ENCODE measurements at places on chromosomes 16 and 17.

GRCh38 chr16:20883554-20884239 is 16.5 kb downstream of the DCUN1D3 start:
- no peak for DNase-seq

DNA sequence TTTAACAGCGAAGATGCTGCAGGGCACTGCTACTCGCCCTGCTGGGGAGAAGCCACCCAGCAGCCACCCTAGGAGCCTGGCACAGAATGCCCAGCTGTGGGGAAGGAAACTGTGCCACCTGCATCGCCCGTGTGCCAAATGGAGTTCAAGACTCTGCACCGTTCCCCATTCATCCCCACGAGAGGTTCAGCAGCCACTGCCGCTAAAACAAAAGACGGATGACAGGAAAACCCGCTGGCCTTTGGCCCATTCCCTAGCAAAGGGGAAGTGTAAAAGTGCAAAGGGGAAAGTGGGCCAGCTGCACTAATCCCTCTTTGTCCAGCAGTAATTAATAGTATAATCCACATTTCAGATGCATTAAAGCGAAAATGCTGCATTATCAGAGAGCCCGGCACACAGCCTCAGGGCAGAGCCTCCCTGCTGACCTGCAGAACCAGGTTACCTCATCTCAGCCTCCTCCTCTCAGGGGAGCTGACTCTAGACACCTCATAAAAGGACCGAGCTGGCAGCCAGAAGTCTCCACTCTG is 37.7 kb downstream of the ZFHX3 start:
- DNase-seq, result no peak

DNA sequence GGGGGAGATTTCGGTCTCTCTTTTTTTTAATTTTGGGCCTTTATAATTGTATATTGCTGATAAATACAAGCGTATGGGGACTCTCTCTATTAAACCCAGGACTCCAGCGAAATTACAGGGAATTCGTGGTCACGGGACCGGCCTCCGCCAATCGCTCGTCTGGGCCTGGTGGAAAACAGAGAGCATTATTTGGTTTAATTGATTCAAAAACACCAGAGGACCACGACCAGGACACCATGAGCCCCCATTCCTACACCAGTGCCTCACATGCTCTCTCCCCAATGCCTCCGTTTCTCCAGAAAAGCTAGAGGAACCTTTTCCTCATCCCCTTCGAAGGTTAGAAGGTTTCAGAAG is at the start of gene HOXB2:
Gene HOXB2 (minus strand): TSS at position 88 of the 354 bp plus-strand sequence. CDS start 198 bp downstream, outside the sequence.
- DNase-seq, result peak; percentile 61

DNA sequence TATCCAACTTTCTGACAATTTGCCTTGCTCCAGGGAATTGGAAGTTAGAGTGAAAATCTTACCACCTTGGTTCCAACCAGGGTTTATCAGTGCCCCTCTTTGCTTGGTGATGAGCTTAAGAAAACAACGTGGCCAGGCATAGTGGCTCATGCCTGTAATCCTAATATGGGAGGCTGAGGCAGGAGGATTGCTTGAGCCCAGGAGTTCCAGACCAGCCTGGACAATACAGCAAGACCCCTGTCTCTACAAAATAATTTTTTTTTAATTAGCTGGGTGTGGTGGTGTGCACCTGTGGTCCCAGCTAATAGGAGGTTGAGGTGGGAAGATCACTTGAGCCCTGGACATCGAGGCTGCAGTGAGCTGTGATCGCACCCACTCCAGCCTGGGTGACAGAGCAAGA is 21.4 kb downstream of the SLC7A6 start:
- DNase-seq, result no peak

GRCh38 chr16:10376229-10376628 is 9.6 kb upstream of the ATF7IP2 start:
- no peak for DNase-seq

DNA sequence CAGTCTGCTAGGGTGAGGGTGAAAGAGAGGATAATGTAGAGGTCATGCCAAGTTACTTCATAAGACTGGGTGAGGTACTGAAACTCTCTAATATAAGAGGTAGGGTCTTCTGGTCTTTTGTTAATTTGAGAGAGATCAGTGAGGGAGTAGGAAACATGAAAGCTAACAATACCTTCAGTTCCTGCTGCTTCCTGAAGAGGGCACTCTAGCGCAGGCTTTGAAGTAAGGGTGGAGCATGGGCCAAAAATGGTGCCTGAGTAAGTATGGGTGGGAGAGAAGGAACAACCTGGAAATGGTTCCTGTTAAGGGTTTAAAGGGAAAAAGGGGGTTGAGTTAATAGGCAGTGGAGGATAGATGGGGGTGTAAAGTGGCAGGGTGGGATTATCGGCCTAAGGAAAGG is 2449.5 kb downstream of the TP53TG3F start:
- no peak for DNase-seq

GRCh38 chr16:79599837-79600637 is 500 bp downstream of the MAF start:
- peak; percentile 25 for DNase-seq

DNA sequence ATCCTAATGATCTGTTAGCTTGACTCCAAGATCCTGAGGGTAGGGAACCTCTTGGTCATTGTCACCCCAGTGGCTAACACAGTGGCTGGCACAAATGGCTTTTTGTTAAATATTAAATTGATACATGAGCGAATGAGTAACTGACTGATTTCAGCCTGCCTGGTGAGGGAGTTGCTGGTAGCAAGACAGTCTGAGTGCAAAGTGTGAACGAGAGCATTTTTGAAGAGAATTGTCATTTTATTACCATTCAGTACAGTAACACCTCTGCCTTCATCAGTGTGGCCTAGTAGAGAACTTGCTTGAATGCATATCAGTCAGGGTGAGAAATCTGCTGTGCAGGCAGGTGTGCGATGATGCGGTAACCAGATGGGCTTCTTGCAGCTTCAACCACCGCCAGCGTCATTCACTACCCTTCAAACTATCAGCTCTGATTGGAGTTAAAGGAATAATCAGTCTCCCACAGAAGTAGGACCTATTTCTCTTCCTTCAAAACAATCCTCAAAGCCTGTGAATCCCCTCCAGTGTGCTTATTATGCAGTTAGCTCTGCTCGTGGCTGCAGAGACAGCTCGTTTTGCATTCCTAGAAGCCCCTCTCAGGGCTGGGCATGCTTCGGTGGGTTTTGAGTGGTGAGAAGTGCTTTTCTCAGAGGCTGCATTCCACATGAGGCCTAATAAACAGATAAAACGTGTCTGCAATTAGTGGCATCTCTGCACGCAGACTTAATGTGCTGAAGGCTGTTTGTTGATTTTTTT is 29.0 kb downstream of the HEXIM2 start:
- DNase-seq, result no peak

- no peak for DNase-seq
Observed at GRCh38 chr17:77451245-77451893, 310.6 kb downstream of the SEC14L1 start.

DNA sequence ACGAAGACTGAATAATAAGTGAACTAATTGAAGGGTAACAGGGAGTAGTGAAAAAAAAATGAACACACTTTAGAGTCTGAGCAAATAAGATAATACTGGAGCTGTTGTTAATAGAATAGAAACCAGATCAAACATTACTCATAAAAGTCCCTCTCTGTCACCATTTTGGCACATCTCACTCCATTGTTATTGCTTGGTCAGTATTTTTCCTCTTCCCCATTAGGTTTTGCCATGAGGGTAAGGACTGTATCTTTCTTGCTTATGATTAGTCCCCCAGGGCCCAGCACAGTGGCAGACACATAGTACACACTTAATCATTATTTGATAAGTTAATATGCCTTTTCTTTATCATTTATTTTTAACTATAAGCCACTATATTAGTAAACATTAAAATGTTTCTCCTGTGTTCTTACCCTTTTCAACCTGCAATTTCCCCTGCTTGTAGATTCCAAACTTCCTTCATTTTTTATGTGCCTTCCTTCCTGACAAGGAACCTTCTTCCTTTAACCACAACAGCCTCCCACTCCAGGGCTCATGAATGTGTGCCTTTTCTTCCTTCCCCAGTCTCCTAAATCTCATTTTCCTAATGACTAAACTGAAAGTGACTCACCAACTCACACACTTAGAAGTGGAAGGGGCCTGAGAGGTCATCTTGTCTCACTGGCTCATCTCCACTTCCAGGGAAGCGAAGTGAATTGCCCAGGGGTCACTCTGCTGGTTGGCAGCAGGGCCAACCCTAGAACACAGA is 88.2 kb upstream of the HAS3 start:
- DNase-seq, result no peak

DNA sequence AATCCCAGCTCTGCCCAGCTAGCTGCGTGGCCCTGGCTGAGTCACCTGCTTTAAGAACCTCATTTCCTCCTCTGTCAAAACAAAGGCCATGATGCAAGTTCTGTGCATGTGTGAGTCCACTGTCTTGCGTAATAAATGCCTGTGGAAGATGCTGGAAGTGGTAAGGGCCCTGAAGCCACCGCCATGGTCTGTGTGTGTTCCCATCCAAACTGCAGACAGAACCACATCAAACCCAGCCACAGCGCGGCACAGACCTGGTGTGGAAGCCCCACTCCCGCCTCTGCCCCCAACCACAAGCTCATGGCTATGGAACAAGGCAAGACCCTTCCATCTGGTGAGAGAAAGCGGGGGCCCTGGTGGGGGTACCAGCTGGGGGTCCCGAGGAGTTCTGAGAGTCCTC is 26.0 kb downstream of the NECAB2 start:
- no peak for DNase-seq

DNA sequence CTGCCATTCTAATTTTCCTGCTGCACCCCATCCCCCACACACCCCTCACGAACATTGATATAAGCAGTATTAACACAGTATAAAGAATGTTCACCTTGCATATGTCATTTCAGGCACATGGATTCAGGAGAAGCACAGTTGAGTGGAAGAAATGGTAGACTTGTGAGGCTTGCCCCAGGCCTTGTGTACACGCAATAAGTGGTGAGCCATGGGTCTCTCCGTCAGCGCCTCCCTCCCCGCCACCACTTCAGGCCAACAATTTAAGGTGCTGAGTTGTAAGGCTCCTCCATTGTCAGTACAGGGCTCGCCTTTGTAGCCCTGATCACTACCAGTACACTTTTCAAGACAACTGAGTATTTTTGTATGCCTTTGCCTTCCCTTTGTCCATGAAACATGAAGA is 12.2 kb upstream of the CLEC18C start:
- DNase-seq, result no peak

DNA sequence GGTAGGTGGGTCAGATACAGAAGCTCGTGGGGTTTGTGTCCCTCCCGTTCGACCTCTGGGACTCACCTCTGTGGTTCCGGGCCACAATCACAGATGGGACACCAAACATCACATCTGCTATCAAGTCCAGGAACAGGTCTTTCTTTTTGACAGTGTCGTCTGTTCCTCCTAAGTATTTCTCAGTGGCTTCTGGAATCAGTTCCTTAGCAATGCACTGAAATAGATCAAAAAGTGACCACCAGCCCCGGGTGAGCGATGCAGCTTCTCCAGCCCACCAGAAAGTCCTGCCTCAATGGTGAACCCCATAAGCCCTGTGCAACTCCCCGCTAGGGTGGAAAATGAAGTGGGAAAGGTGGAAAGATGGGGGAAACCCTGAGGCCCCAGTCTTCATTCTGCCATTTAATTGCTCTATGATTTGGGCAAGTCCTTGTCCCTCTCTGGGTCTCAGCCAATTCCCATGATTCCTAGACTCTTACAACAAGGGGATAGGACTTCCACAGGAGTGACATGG is 22.4 kb downstream of the CES1 start:
- no peak for DNase-seq

- DNase-seq, result no peak
Observed at GRCh38 chr16:89842471-89843408, 14.5 kb downstream of the SPIRE2 start.

- DNase-seq, result no peak
Observed at GRCh38 chr16:74201576-74201975, 95.0 kb upstream of the PSMD7 start.

- DNase-seq, result no peak
Observed at GRCh38 chr17:57607553-57608120, 137.5 kb downstream of the CCDC182 start.

GRCh38 chr17:41781404-41782110 is 5.0 kb downstream of the JUP start:
- no peak for DNase-seq

- DNase-seq, result no peak
Observed at GRCh38 chr16:3364774-3365427, 9.2 kb downstream of the OR2C1 start.

DNA sequence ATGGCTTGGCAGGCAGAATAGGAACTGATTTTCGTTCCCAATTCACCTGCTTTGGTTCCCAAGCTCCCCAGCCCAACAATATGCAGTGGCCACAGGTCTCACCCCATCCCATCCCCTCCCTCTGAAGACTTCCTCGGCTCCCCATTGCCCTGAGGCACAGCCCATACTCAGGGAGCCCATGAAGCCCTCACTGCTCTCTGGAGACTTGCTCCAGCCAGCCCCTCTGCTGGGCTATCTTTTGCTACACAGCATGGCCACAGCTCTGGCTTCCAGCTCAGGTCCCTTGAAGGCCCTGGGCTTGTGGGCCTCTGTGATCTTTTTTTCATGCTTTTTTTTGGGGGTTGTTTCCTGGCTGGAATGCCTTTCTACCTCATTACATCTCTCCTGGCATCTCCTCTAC is 8.5 kb upstream of the RNF222 start:
- no peak for DNase-seq

DNA sequence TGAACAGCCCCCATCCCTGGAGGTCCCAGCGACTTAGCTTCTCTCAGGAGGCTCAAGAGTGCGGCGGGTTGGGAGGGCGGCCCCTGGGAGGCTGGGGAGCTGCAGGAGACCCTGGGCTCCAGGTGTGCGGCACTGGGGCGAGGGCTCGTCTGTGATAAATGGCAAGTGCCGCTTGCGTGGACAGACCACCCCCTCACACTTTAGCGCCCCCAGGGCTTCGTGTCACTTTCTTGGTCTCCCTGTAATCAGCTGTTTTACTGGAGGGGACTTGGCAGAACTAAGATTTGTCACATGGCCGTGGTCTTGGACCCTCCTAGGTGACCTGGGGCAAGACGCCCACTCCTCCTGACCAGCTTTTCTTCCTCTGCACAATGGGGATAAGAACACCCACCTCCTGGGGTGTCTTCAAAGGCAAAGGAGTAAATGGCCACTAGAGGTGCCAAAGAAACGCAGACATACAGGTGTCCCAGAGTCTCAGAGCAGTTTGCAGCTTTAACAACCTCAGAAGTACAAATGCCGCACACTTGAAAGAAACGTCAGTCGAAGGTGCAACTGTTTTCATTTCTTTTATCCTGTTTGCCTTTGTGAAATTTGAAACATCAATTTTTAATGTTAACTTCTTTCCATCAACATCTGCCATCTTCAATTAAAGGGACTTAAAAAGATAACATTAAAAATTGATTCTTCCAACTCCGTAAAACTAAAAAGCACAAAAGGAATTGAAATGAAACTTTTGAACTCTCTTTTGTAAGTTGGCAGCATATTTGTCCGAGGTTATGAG is 946 bp downstream of the OSGIN1 start:
- DNase-seq, result no peak

- no peak for DNase-seq
Observed at GRCh38 chr16:56634715-56635440, 2.4 kb downstream of the MT1M start.

DNA sequence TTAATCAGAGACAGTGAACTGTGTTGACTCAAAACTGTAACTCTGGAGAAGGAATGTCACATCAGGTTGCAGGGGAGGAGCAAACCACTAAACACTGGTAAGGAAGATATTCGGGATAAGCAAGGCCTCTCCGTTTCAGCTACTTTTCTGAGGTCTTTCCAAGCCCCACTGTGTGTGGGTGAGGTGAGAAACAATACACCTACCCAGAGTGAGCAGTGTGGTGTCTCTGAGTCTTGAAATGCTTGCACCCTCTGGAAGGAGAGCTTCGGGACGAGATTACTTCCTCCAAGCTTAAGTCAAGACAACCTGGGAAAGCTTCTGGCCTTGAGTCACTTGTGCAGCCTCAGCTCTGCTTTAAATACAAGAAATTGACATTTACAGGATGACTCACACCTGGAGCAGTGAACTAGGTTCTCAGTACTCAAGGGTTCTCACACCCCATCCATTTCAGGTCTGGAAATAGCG is 2.5 kb upstream of the MAP3K14 start:
- DNase-seq, result no peak

All from NCI-H748 treated with DMSO at 0.1 percent for 48 hours (cell line).